NCI-H748 treated with DMSO at 0.1 percent for 48 hours (cell line): ENCODE measurements at places on chromosomes 12 and 14.

DNA sequence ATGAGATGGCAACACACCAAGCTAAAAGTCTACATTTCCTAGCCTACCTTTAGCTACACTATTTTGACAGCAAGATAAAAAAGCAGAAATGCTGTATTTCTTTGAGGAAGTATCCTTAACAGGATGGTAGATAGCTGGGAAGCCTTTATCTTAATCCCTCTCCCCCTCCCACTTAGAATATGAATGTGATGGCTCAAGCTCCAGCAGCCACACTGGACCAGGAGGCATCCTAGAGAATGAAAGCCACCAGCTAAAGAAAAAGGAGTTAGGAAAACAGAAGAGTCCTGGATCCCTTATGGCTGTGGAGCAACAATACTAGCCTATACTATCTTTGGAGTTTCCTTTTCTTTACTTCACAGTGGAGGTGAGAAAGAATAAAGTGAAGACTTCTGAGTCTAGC is 15.1 kb downstream of the NAP1L1 start:
- DNase-seq: no peak

DNA sequence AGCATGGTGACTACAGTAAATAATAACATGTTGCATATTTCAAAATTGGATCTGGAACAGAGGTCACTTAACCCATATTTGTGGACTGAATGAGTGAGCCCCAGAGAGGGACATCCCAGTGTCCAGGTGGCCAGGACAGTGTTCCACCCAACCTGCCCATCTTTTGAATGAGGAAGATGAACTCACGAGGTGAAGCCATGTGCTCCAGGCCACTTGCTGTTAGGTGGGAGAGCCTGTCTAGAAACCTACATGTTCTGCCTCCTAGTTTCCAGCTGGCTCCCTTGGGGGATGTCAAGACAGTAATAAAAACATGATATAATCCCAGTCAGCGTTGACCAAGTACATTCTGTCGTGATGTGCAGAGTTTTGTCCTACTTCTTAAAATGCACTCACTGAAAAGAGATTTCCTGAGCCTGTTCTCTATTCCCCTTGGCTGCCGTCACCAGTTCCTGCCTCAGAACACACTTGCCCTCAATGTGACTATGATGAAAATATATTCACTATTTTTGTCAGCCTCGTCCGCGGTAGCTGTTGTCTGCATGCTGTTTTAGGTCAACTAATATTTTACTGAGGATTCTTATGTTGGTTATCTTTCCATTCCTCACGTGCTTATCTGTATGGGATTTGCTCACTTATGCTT is 25.7 kb downstream of the TSPAN9 start:
- no peak for DNase-seq

DNA sequence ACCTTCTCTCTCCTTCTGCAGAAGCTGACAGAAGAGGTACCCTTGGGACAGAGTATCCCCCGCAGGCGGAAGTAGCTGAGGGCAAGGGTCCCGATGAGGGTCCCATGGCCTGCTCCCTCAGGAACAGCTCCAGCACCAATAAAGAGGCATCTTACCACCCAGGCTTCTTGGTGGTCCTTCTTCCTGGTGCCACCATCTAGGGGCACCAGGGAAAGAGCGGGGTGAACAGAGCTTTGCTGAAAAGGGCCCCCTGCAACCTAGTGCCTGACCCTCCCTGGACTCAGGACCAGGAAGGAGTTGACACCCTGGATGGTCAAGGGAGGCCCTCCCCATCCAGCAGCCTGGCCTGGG is 591 bp upstream of the IRF9 start:
- no peak for DNase-seq

DNA sequence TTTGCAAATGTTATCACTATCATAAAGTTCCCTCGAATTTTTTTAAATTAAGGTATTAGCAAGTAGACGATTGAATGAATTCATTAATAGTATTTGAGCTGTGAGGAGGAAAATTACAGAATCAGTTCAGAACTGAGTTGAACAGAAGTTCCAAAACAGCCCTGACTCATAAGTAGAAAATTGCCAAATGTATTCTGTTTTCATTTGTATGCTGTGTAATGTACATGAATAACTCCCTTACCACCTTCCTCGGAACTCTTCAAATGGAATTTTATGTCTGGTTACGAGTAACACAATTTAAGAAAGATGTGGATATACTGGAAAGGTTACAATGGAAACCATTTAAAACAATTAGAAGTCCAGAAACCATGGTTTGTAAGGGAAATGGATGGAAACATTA is 283.3 kb upstream of the FAR2 start:
- DNase-seq: no peak

DNA sequence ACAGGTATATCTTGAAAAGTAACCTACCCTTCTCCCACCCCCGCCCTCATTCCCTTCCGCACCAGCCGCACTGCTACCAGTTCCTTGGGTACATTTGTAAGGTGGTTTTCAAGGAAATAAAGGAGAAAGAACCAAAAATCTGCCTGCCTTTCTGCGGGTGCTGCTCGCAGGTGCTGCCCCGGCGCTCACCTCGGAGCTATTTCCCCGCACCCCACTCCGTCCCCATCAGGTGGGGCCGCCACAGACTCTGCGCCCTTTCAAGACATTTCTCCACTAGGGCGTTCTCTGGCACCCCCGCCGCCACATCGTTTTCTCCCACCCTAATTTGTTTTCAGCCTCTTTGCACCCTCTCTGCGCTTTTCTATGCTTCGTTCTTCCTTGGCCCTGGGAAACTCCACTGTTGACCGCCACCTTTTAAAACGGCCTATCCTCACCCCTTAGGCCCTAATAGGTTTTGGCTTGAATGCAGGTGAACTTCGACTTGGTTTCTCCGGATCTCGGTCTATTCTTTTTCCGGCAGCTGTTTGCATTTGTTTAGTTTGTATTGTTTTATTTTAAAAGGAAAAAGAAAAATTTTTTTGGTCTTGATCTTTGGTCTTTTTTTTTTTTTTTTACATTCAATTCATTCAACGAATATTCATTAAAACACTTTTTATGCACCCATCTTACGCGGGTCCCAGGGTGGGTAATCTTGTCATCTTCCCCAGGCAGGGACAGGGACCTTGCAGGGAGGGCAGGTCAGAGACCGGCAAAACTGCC is 3.0 kb downstream of the VSX2 start:
- no peak for DNase-seq

DNA sequence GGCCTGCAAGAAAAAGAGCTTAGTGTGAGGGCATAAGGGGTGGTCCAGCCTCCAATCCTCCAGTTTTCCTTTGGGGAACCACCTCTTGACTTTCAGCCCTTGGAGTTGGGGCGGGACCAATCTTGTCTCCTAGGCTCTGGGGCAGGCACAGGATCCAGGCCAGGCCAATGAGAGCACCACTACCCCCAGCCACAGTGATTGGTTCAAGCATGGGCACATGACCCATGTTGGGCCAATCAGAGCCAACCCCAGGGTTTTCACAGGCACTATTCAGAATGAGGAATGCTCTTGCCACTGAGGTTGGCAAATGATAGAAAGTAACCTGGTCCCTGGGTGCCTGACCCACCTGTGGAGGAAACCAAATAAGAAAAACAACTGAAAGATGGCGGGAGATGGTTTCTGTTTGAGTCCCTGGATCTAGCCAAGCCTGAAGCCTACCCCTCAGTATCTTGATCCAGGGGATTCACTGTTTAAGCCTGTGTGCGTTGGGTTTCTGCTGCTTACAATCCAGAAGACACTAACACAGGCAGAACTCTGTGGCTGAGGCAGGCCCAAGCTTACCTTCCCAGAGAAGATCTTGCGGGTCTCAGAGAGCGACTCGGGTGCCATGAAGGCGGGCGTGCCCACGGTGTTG is 42.9 kb downstream of the P2RX4 start:
- no peak for DNase-seq
